ENCODE measurements at places on chromosomes 13 and 19. TPM values are rescaled to one million over a fixed set of nuclear protein-coding genes. Genes with fewer than 3 reads are reported as not detected.

ZNF681 gene
- 0.16 TPM for total RNA-seq

RANBP3 gene
- total RNA-seq: 76.6 TPM

GPR180 gene
- 4.4 TPM for total RNA-seq

SIGLEC12 gene
- not detected for total RNA-seq

ATP7B gene
- 0.08 TPM for total RNA-seq

TMPRSS9 gene
- not detected for total RNA-seq

CEACAM8 gene
- not detected for total RNA-seq

SHANK1 gene
- total RNA-seq: not detected

All from GM12878 (cell line).